Activated naive CD8-positive, alpha-beta T cell treated with anti-CD3 and anti-CD28 coated beads for 36 hours (primary cell): ENCODE measurements at places on chromosomes 16 and 17.

- no peak for DNase-seq
These were observed 321.4 kb downstream of the HAPSTR1 start for GRCh38 chr16:9412915-9413264.

GRCh38 chr16:782766-783403 lies 5.3 kb downstream of the RPUSD1 start:
- no peak for DNase-seq

DNA sequence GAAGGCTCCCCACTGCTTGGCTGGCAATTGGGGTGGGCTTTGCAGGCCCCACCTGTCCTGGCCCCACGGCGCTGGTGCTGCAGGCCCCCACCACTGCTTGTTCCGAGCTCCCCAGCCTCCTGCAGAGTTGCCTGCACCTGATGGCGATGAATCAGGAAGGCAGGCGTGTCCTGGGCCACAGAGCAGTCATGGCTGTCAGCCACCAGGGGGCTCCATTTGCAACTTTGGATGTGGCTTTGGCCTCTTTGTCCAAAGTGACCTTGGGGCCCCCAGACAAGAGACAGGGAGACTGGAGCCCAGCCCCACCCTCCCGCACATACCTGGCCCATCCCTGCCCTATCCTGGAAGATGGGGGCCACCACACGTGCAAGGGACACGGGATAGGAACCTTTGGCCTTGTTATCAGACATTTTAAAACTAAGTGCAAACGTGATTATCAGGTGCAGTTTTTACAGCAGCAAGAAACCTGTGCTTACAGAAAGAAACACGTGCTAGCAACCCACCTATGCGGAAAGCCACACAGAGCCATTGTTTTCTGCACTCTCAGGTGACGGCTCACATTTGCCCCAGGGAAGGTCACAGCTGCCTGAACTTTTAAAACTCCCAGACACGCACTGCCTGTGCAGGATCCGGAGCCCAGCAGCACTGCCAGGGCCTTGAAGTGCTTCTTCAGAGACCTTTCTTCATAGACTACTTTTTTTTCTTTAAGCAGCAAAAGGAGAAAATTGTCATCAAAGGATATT lies at the start of gene DNASE1:
Gene DNASE1, plus strand, starts transcription at position 443 of the 743 bp plus-strand sequence. CDS start 683 bp downstream, outside the sequence.
- DNase-seq, result peak; percentile 62

DNA sequence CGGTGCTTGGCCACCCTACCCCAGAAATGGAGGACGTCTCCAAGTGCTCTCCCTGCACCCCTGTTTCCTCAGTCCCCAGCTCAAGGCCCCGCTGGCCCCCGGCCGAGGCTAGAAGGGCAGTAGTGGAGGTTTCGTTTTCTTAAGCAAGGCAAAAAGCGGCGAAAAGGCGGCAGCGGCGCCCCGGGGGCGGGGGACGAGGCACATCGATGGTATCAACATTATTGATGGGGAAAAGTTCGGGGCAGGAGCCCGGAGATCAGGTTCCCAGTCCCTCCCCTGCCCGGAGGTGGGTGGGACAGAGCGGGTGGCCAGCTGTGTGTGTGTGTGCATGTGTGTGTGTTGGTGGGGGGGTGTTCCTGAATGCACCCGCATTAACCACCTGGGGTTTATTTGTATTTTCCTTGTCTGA lies 4.1 kb upstream of the SALL1 start:
- no peak for DNase-seq

DNA sequence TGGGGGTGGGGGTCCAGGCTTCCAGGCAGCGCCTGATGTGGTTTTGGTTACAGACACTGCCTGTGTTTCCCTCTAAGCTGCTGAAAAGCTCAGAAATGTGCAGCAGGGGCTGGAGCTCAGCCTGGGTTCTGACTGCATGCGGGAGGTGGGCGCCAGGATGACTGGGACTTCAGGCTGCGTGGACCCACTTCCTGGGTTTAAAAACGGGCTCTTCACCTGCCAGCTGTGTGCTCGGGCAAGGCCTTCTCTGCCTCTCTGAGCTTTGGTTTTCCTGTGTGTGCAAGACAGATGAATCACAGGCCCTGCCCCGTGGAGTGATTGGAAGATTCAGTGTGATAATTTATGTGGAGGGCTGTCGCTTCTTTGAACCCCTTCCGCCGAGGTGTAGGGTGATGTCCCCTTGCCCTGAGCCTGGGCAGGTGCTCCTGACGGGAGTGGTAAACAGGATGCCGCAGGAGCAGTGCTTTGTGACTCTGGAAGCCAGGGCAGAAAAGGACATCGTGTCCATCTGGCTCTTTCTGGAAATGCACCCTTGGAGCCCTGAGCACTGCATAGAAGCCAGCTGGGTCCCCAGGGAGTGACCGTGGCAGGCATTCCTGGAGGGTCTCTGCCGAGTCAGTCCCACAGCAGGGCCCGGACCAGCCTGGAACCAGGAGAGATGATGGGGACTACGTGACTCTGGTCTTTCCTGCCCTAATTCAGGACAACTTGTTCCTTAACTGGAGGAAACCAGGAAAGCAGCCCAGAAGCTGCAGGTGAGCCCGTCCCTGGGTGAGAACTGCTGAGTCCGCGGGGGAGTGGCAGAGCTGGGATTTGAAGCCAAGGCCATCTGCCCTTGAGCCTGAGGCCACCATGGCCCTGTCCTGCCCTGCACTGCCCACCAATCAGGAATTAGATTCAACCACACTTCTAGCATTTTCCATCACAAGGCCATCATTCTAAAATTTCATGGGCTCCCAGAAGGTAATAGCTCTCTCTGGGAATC lies 28.5 kb upstream of the SLC7A5 start:
- peak; percentile 68 for DNase-seq

DNA sequence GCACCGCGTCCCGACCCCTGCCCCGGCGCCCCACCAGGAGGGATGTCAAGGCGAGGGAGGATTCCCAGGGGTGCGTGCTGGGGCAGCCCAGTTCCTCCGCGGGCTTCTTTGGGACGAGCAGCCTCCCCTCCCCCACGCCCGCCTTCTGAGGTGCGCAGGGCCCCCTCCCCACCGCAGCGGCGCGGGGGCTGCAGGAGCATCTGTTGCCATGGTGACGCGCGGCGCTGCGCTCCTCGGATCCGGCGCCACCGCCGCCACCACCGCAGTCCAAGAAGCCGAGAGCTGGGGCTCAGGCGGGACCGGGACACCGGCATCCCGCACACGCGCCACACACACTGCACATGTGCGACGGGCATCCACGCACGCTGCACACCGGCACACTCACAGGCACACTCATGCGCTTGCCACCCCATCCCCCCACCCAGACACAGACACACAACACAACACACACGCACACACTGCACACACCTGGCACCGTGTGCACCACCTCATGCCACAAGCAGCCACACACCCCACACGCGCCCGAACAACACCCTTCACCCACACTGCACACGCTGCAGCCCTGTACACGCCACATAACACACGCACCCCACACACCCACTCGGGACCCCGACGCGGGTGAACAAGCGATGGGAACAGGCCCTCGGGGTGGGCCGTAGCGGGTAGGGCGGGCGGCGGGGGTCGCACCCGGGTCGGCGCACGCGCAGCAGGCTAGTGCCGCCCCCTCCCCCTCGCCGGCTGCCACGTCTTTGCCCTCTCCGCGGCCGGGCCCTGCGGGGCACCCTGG lies 17.0 kb downstream of the ENPP7 start:
- no peak for DNase-seq

DNA sequence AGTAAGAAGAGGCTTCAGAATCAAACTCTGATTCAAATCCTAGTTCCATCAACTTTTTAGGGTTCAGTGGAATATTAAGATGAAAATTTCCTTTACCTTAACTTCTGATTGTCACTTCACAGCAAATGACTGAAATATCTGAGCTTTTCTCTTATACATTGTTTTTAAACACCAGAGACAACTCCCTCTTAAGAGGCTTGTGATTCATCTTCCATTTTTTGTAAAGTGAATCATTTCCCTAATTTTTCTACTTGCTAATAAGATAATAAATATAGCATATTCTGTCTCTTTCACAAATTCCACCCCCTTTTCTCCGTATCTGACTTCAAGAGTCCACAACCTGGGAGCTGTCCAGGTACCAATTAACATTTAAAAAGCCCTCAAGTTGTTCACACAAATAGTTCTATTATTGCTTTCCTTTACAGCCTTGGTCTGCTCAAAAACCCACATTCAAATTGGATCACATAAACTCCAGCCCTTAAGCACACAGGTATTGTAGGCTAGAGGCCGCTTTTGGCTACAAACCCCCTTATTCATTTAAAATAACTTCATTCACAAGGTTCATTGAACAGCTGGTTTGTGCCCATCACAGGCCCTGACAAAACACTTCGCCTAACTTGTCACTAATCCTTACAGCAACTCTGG lies 14.1 kb upstream of the UTP6 start:
- no peak for DNase-seq

GRCh38 chr17:78446833-78447232 lies 68.4 kb downstream of the PGS1 start:
- no peak for DNase-seq

DNA sequence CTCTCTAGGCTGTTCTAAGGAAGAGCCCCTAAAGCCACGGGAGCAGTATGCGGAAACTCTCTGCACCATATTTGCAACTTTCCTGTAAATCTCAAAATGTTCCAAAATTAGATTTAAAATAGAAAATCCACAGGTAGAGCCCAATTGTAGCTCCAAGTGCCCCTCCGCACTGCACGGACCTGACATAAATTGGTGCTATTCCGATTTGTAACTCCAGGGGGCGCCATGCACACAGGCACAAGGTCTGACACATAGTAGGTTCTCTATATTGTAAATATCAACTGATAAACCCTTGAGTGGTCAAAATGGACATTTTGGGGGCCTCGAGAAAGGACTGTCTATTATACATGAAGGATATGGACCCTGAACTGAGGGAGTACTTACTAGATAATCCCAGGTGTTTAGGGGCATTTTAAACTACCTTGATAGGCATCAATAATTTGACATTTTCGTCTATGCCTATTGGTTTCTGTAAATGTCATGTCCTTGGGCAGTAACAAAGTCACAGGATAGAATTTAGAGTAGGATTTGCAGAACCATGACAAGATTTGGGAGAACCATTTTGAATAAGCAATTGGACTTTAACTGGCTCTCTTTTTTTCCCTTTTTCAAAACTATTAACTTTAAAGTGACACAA lies 36.6 kb upstream of the TMEM132E start:
- DNase-seq, result peak; percentile 23

DNA sequence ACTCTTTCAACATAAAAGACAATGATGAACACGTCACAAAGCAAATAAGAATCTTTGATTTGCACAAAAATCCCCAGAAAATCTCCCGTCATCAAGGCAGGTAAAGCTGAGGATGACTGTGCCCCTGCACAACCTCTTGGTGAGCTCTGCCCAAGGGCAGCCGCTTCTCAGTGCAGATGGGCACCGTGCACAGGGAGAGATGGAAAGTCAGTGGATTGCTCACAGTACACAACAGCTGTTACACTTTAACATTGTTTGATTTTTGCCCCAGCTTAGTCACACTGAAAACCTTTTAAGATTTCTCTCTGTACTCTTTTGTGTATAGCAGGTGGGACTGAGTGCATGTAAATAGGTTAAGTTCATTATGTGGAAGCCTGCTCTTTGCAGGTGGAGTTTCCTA lies 104.2 kb downstream of the CDK5R1 start:
- DNase-seq, result no peak

GRCh38 chr17:41404024-41404671 lies 6.7 kb upstream of the KRT31 start:
- peak; percentile 54 for DNase-seq

- no peak for DNase-seq
These were observed 53.7 kb downstream of the NT5M start for GRCh38 chr17:17356931-17357270.

GRCh38 chr16:3945751-3946603 lies 65.5 kb upstream of the CREBBP start:
- DNase-seq, result no peak

DNA sequence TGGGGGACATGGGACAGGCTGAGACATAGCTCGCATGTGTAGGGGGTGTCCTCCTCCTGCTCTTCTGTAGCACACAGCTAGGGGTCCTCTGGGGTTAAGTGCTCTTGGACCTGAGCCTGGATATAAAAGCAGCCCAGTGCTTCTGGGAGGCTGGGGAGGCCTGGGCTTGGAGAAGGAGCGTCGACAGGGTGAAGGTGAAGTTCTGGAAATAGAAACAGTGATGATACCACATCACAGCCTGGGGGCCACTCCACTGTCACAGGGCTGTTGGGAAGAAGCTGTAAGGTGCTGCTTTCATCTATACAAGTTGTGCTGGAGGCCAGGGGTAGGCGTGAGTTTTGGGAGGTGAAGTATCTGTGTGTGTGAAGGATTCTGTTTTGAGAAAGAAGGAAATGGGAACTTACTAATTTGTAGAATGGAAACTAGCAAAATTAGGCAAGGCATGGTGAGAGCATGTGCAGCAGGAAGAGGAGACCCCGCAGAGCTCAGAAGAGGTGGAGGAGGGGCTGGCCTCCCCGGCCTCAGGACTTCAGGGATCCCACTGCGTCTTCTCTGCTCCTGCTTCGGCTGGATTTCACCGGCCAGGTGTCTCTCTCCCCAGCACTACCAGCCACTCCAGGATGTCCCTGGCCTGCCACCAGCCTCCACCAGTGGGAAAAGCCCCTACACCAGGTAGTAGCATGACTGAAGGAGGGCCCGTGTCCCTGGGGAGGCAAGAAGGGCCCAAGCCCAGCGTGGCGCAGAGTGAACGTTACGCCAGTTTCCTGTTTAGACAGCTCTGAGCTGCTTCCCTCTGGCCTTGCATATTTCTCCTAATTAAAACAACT lies 19.4 kb downstream of the PLCG2 start:
- peak; percentile 50 for DNase-seq

DNA sequence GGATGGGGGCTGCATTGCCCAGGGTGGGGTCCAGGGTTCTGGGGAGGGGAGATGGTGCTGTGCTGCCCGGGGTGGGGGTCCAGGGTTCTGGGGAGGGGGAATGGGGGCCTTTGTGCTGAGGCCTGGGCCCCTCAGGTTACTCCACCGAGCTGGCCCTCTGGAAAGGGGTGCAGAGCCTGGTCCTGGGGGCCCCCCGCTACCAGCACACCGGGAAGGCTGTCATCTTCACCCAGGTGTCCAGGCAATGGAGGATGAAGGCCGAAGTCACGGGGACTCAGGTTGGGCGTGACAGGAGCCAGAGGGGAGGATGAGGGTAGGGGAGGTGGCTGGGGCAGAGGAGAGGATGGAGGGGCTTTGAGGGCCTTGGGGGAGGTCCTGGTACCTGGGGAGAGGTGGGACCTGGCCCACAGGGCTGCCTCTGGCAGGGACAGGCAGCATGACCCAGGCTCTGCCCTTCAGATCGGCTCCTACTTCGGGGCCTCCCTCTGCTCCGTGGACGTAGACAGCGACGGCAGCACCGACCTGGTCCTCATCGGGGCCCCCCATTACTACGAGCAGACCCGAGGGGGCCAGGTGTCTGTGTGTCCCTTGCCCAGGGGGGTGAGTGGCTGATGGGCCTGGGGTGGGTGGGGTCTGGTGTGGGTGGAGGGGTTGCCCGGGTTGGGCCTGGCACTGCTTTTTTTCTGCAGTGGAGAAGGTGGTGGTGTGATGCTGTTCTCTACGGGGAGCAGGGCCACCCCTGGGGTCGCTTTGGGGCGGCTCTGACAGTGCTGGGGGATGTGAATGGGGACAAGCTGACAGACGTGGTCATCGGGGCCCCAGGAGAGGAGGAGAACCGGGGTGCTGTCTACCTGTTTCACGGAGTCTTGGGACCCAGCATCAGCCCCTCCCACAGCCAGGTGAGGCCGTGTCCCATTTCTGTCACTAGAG lies 7.8 kb downstream of the ITGAX start:
- no peak for DNase-seq
